ENCODE measurements at places on chromosomes 13 and 19.

DNA sequence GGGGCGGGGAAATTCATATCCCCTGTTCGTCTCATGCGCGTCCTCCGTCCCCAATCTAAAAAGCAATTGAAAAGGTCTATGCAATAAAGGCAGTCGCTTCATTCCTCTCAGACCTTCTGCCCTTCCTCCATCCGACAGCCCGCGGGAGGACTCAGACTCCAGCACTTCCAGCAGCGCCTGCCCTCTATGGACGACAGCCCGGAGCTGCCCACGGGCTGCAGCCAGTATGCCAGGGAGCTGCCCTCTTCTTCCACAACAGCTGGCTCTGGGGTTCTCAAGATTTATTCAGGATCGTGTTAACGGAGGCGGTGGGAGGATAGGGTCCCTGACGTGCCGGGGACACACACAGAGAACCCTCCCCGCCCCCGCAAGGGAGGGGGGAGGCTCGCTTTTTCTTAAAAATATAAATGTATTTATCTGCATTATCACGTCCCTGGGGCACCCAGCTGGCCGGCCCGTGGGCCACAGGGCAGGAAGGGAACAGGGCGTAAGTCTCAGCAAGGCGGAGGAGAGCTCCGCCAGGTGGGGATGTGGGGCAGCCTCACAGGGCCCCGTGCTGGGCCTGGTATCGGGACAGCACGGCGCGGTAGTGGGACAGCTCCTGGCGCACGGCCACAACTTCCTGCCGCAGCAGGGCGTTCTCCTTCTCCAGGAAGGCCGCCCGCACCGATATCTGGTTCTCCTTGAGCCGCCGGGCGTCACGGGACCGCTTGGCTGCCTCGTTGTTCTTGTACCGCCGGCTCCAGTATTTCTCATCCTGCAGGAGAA, 6.7 kb downstream of the DBP start:
- DNase-seq, result no peak

DNA sequence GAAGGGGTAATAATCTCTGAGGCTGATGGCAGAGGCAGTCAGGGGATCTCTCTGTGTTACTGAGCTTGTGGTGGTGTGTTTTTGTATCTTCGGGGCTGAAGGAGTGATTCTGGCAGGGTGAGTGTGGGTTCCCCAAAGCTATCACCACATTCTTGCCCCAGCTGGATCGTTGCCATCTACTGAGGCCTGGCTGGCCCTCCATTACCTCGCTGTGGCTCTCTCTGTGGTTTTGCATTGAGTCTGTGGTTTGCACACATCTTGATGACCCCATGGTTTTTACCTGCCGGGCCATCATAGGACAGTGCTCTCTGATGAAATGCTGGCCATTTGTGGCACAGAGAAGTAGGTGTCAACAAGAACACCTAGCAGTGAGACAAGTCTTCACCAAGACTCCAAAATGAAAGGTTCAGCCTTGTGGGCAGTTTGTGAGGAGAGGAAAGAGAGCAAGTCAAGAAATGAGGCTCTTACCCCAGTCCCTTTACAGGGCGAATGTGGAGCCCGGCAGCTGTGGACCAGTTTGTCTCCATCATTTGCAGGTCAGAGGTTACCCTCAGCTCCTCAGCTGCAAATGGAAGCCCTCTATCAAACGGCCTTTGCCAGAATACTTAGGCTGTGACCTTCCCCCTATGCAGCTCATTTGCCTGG, 69.0 kb upstream of the NPAS1 start:
- DNase-seq, result no peak

- DNase-seq, result no peak
Measured at GRCh38 chr13:108034909-108035410, 180.4 kb downstream of the LIG4 start.

DNA sequence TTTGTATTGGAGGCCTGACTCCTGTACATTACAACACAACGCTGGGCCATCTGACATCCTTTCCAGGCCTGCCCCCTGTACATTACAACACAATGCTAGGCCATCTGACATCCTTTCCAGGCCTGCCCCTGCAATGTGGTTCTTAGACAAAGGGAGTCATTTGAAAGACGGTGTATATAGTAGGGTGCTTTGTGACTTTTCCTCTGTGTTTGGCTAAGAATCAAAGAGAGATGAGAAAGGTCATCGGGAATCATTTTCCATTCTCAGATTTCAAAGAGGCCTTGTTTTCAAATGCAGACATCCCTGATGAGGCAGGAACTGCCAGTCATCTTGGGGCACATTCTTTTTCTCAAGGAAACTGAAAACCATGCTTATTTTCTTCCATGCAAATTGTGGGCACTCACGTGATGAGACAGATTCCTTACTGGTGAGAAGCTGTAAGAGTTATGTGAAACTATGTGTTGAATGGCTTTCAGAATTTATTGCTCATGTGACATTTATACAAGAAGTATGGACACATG, 551.6 kb downstream of the MYO16 start:
- no peak for DNase-seq

DNA sequence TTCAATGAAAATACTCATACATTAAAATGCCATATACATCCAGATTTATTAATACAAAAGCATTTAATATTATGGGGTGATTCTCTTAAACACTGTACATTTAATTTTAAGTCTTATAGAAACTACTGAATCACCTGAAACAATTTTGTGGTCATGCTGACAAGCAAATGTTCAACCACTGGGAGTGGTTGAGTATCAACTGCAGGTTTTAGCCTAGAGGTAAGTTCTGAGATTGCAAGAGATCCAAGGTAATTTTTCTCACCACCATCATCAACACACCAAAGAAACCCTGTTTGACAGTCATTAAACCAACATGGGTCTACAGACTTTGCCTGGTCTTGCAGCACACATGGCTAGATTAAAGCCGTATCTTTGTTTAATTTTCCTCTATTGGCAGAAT, 196.3 kb downstream of the LHFPL6 start:
- no peak for DNase-seq

DNA sequence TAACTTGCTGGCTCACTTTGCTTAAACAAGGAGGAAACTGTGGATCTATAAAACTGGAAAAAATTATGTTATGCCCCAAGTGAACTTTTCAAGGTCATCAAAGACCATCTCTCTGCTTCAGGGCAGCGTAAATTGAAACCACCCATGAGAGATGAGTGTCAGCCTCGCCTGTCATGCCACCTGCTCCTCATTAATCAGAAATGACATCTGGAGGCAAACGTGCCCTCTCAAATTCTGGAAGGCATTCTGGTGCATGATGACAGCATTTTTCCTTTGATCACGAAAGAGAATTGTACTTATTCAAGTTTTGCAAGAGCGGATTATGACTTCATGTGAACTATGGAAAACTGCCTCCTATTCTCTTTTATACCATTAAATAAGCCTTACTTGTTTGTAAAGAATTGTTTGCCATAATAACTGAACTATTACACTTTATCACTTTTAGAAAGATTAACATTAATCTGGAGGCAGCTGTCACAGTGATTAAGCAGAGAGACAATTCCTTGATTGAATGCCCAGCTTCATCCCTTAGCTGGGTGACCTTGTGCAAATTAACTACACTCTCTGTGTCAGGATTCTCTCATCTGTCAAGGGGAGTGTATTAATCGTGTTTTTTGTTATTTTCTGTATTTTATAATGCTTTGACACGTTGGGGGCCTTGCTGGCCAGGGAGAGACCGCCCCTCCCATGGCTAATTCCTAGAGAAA, 17.0 kb upstream of the SACS start:
- no peak for DNase-seq

- no peak for DNase-seq
Measured at GRCh38 chr13:102901615-102902305, 55.9 kb downstream of the ERCC5 start.

GRCh38 chr19:18153556-18154134, 682 bp downstream of the PIK3R2 start:
- no peak for DNase-seq

GRCh38 chr19:58516246-58516836, 3.3 kb downstream of the ZBTB45 start:
- DNase-seq, result no peak
